ENCODE measurements at places on chromosomes 12 and 14. TPM values are rescaled to one million over a fixed set of nuclear protein-coding genes. Genes with fewer than 3 reads are reported as not detected.

DNA sequence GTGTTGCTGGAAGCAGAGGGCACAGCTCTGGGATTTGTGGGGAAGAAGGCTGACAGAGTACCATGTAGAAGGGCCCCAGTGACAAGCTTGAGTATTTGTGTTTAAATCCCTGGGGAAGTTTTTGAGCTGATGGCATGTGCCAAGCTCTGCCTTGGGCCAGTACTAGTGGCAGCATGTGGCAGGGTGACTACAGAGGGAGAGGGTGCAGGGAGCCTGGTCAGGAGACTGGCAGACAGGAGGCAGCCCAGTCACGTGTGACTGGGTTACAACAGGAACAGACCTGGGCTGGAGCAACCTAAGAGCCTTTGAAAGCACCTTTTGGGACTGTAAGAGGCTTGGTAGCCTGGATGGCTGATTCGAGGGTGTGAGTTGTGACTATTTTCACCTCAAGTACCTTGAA is 112.1 kb downstream of the TSPAN9 start:
- no peak for DNase-seq
- H3K27ac ChIP-seq, result no peak overlapping the region
- H3K4me1 ChIP-seq, result no peaks in the 10 kb centered on the region
- H3K27me3 ChIP-seq, result no peaks in the 10 kb centered on the region

The NRIP2 gene
- total RNA-seq, result not detected

The CISTR gene
- not detected for total RNA-seq

DNA sequence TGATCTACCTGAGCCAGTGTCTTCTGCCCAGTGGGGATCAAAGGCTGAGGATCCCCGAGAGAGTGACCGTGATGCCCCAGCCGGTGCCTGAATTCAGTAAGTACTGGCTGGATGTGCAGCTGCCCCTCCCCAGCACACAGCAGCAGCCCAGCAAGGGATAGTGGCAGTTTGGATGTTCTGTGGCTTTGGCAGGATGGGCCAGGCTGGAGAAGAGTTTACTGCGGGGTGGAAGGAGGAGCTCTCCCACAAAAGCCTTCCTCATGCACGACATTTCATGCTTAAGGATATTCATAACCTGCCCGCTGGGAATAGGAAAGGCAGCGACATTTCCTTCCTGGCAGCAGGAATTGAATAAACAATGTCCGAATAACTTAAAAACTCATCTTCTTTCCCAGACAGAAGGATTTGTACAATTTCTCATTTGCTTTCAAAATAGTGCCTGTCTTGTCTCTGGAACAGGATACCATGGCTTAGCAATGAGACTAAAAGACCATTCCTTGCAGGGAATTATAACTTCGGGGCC is 135.6 kb upstream of the PRMT8 start:
- no peaks in the 10 kb centered on the region for H3K4me1 ChIP-seq
- no peak overlapping the region for H3K27ac ChIP-seq
- no peaks in the 10 kb centered on the region for H3K27me3 ChIP-seq
- DNase-seq, result no peak

DNA sequence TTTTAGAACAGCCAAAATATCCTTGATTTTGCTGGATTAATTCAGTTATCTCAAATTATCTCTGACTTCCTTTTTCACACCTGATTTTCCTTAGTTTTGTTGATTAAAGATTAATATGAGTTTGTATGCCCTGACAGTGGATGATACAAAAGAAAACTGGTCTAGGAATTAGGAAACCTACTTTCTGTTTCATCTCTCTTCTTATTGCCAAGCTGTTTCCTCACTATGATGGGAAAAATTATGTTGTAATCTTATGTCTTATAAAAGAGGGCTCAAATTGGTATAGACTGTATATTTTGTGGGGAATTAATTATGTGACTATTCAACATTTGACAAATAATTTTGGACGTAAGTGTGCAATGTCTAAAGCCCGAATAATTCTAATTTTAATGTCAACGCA is 271.6 kb downstream of the FBXL14 start:
- H3K27ac ChIP-seq, result no peak overlapping the region
- no peak for DNase-seq
- no peak overlapping the region for H3K4me3 ChIP-seq
- H3K4me1 ChIP-seq, result peaks cover 16% of the 10 kb centered on the region
- no peaks in the 10 kb centered on the region for H3K36me3 ChIP-seq
- no peaks in the 10 kb centered on the region for H3K27me3 ChIP-seq

The BRI3BP gene
- total RNA-seq, result 9.3 TPM

GRCh38 chr14:31239741-31240140 is 32.1 kb upstream of the HECTD1 start:
- H3K4me1 ChIP-seq, result no peaks in the 10 kb centered on the region
- no peak overlapping the region for H3K4me3 ChIP-seq
- DNase-seq, result no peak
- H3K36me3 ChIP-seq, result no peaks in the 10 kb centered on the region
- no peaks in the 10 kb centered on the region for H3K27me3 ChIP-seq

DNA sequence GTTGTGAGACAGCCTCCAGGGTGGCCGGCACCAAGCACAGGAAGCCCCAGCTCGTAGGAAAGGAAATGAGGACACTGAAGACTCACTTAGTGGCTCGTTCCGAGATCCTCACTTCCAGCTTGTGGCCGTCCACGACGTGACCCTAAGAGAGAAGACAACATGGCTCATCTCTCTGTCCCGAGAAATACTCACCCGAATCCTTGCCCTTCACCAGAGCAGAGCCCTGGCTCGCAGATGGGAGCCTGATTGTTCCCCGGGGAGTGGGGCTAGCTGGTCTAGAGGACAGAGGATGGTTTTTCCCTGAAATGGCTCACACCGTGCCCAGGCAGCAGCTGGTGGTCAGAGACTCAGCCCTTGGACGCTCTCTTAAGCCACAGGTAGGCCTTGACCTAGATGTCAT is 47.8 kb downstream of the RBM19 start:
- no peak overlapping the region for H3K4me3 ChIP-seq
- H3K27me3 ChIP-seq, result no peaks in the 10 kb centered on the region
- no peaks in the 10 kb centered on the region for H3K4me1 ChIP-seq
- peaks cover 48% of the 10 kb centered on the region for H3K36me3 ChIP-seq

The SLC7A8 gene
- total RNA-seq, result 48.9 TPM

DNA sequence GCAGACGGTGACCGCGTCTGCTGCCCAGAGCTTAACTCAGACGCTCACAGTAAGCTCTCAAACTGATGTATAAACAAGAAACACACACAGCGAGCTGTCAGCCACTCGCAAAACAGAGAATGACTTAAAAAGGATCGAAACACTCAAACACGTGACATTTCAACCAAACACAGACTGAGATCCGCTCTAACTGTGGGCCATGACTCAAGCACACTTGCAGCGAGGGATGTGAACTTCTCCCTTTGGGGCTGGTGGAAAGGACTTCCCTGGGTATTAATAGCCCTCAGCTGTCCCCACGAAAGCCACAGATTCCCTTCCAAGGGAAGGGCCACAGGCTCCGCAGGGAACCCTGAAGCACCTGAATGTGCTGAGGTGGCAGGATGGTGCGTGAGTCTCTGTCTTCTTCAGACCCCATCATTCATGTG is 29.1 kb downstream of the CCDC88C start:
- no peaks in the 10 kb centered on the region for H3K36me3 ChIP-seq
- H3K27me3 ChIP-seq, result no peaks in the 10 kb centered on the region
- H3K4me3 ChIP-seq, result no peak overlapping the region
- DNase-seq, result no peak
- H3K4me1 ChIP-seq, result peaks cover 15% of the 10 kb centered on the region

The TBX5 gene
- total RNA-seq, result not detected

- no peaks in the 10 kb centered on the region for H3K4me1 ChIP-seq
- no peak for DNase-seq
Observed at GRCh38 chr12:90216815-90217214, 508.2 kb upstream of the ATP2B1 start.

- no peak for DNase-seq
- no peak within 1 kb of the TSS for H3K27ac ChIP-seq
- H3K27me3 ChIP-seq, result no peaks in the 10 kb centered on the region
- H3K4me3 ChIP-seq, result no peak within 1 kb of the TSS
- no peaks in the 10 kb centered on the region for H3K36me3 ChIP-seq
Observed at GRCh38 chr12:51323966-51324895, at the start of gene BIN2. BIN2 (minus strand) TSS chr12:51324174; CDS start chr12:51324102, 72 bp downstream.

The CLEC14A gene
- 0.70 TPM for total RNA-seq

The RGS6 gene
- 16.3 TPM for total RNA-seq

The CLEC4A gene
- 0.38 TPM for total RNA-seq

GRCh38 chr12:79973801-79974200 is 38.9 kb upstream of the PPP1R12A start:
- no peak overlapping the region for H3K27ac ChIP-seq
- H3K4me1 ChIP-seq, result peaks cover 8% of the 10 kb centered on the region
- no peaks in the 10 kb centered on the region for H3K27me3 ChIP-seq

GRCh38 chr14:100223332-100224201 is 15.4 kb upstream of the YY1 start:
- H3K4me1 ChIP-seq, result peaks cover 18% of the 10 kb centered on the region
- no peaks in the 10 kb centered on the region for H3K27me3 ChIP-seq
- H3K36me3 ChIP-seq, result peaks cover 7% of the 10 kb centered on the region
- H3K4me3 ChIP-seq, result no peak overlapping the region
- peak; percentile 59 for DNase-seq
- peak overlapping the region; percentile 41 for H3K27ac ChIP-seq

DNA sequence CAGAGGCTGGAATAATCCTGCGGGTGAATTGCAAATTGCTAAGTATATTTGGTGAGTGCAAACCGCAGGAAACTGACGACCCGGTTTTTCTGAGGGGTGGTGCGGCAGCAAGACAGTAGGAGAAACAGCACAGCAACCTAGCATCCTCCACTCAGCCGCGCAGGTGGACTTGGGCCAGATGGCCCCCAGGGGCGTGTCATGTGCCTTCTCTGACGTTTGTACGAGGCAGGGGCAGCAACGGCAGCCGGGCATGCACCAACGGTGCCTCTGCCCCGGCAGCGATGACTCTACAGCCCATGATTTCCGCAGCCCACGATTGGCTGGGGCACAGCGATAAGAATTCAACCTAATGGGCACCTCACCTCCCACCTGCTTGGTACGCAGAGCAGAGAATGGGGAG is 11.1 kb upstream of the CLEC2A start:
- no peak overlapping the region for H3K4me3 ChIP-seq
- no peak overlapping the region for H3K27ac ChIP-seq
- no peaks in the 10 kb centered on the region for H3K4me1 ChIP-seq
- no peaks in the 10 kb centered on the region for H3K36me3 ChIP-seq
- no peak for DNase-seq

GRCh38 chr12:118237052-118237665 is 101.2 kb downstream of the PEBP1 start:
- H3K4me1 ChIP-seq, result no peaks in the 10 kb centered on the region
- no peak overlapping the region for H3K4me3 ChIP-seq

The SLC17A8 gene
- total RNA-seq, result 0.40 TPM

- DNase-seq, result no peak
- no peaks in the 10 kb centered on the region for H3K4me1 ChIP-seq
- H3K27me3 ChIP-seq, result no peaks in the 10 kb centered on the region
- peaks cover 27% of the 10 kb centered on the region for H3K36me3 ChIP-seq
- H3K4me3 ChIP-seq, result no peak overlapping the region
Observed at GRCh38 chr14:94043756-94044475, 17.8 kb downstream of the OTUB2 start.

DNA sequence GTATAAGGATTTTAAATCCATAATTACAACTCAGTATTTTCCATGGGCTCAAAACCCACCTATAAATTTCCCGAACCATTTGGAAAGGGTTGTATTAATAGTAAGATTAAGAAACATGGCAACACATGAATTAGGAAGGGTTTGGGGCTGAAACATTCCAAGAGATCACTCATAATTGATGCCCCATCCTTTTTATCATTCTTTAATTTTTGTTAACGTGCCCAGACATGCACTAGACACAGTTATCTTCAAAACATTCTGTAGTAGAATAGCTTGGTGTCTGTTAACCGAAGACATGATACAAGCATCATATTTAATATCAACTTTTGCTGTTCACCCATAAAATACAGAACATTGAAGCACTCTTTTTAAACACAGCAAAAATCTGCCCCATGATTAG is 106.8 kb upstream of the FRMD6 start:
- no peak overlapping the region for H3K4me3 ChIP-seq
- H3K36me3 ChIP-seq, result no peaks in the 10 kb centered on the region
- H3K27me3 ChIP-seq, result no peaks in the 10 kb centered on the region
- DNase-seq, result no peak
- no peak overlapping the region for H3K27ac ChIP-seq

DNA sequence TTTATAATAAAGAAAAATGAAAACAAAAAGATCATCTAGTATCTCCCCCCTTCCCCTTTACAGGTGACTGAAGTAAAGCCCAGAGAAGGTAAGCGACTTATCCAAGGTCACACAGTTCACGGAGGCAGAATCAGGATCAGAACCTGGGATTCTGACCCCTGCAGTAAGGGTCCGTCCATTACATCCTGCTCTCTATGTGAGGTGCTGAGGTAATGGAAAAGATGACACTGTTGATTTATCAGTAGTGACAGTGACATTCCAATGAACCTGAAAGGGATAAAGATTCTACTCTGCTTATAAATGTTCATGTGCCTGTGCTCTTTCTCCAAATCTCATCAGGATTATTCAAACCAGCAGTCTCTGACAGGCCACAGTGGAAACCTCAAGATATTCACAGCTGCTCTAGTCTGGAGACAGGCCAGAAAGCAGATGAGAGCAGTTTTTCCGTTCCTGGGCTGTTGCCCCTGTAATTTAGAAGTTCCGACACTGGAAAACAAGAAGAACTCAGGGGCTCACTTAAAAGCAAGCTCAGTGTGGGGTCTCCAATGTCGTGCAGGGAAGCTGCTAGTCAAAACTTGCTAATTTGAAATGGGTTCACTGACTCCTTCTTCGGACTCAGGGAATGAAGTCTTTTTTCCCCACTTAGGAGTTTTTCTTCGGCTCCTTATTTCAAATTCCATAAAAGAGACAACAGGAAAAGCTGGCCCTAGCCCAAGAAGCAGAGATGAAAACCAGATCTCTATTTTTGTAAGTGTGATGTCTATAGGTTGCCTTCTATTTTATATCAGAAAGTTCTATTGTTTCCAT is 131.8 kb upstream of the EEA1 start:
- peaks cover 17% of the 10 kb centered on the region for H3K4me1 ChIP-seq
- H3K4me3 ChIP-seq, result no peak overlapping the region
- DNase-seq, result peak; percentile 53
- H3K27ac ChIP-seq, result no peak overlapping the region

The CCDC196 gene
- not detected for total RNA-seq

The OR11G2 gene
- total RNA-seq, result not detected

DNA sequence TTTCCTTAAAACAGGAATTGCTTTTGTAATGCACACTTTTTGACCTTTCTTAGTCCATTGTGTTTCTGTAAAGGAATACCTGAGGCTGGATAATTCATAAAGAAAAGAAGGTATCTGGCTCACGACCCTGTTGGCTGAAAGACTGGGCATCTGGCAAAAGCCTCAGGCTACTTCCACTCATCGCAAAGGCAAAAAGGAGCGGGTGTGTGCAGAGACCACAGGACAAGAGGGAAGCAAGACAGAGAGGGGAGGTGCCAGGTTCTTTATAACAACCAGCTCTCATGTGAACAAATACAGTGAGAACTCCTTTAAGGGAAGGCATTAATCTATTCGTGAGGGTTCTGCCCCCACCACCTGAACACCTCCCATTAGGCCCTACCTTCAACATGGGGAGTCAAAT is 182.1 kb downstream of the C12orf50 start:
- peak; percentile 59 for DNase-seq
- H3K36me3 ChIP-seq, result no peaks in the 10 kb centered on the region
- no peak overlapping the region for H3K4me3 ChIP-seq
- H3K27me3 ChIP-seq, result no peaks in the 10 kb centered on the region
- H3K4me1 ChIP-seq, result no peaks in the 10 kb centered on the region

GRCh38 chr14:64671591-64671990 is 32.6 kb upstream of the PLEKHG3 start:
- no peaks in the 10 kb centered on the region for H3K4me1 ChIP-seq
- no peak for DNase-seq
- H3K36me3 ChIP-seq, result no peaks in the 10 kb centered on the region
- H3K27me3 ChIP-seq, result peaks cover 4% of the 10 kb centered on the region
